ENCODE measurements at places on chromosomes 3 and 15.

- no peak for DNase-seq
Observed at GRCh38 chr3:101204246-101204645, 116.1 kb downstream of the IMPG2 start.

DNA sequence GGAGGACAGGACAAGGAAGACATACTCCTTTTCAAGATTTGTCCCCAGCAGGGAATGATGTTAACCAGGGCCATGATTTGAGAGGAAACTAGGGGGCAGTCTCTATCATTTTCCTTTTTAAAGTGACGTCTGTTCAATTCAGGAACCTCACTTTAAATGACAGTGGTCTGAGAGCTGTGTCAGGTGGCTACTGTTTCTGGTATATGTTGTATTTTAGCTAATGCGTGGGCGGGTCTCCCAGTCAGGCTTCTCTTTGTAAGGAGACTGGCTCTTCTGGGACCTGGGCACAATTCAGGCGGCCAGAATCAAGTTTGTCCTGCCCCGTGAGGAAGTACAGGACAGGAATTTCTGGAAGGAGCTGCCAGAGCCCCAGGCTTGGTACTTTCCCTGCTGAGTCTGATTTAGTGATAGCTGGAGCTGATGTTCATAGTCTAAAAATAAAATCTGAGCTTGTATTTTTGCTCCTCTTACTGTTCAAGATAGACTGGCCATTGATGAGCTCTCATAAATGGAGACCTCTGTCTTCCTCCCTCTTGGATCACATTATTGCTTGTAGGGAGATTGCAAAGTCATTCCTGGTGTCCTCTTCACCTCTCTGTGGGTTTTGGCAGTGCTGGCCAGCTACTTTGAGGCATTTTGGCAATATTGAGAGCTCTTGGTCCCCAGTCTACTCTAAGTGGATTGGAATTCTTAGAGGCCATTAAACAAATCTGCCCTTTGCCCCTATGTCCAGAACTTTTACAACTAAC, 25.6 kb downstream of the SQOR start:
- DNase-seq: no peak

DNA sequence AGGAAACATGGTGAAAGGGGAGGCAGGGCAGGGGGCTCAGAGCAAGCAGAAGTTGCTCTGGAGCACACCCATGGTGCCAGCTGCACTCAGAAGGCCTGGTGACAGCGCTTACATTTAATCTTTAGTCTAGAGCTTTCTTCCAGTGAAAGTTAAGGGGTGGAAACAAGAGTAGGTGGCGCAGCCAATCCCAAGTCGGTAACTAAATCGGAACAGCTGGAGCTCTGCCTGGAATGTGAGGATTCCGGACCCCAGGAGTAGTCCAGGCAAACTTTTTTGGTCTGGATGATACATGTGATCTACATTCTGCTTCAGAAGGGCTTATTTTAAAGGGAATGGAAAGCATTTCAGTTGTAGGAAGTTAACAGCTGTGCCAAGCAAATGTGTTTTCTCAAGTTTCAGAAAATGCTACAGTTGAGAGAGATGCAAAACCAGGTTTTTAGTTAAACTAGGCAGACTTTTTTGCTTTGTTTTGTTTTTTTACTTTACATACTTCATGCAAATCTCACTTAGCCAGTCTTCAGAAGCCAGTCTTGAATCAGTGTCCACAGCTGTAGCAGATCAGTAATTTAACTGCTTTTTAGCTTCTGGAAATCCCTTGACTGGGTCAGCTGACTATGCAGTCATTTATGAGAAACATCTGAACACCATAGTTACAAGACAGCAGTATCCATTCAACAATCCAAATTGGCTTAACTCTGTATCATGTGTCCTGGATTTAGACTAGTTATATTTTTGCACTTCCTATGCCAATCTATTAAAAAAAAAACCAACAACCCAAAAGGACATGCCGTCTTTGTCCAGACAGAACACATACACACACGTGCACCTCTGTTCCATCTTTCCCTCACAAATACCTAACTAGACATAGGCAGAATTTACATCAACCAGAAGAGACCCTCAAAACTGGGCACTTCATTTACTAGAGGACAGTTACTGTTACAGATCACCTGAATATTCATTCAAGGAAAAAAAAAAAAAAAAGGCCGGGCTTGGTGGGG, 33.2 kb downstream of the ZNF106 start:
- DNase-seq: no peak

DNA sequence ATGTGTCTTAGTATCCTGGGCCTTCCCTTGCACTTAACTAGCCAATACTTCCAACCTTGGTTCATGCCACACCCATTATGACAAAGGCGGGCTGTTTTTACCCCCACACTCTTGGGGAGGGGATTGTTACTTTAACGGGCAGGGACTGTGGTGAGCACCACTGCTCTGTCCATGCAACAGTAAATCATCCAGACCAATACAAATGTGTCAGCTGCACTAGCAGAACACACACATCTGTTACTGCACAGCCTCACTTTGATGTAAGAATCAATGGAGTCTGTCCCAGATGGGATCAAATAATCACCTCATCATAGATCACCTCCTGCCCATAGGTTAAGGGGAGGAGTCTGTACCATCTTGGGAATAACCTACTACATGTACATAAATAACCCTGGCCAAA, 58.1 kb downstream of the NPAP1 start:
- no peak for DNase-seq

DNA sequence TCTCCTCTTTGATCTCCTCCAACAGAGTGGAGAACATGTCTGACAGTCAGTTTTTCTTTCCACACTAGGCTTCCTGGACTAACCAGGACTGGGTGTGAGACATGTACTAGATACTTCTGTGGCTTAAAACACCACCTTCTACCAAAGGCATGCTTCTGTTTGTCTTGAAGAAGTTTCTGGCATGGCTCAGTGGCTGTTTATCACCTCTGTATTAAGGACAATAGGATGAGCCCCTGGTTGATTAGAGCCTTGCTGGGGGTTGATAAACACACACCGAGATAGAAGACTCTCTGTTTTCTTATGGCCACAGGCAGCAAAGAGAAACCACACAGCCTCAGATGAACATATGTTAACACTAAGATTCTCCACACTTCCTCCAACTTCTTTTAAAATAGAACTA, 40.5 kb downstream of the SV2B start:
- DNase-seq: no peak

DNA sequence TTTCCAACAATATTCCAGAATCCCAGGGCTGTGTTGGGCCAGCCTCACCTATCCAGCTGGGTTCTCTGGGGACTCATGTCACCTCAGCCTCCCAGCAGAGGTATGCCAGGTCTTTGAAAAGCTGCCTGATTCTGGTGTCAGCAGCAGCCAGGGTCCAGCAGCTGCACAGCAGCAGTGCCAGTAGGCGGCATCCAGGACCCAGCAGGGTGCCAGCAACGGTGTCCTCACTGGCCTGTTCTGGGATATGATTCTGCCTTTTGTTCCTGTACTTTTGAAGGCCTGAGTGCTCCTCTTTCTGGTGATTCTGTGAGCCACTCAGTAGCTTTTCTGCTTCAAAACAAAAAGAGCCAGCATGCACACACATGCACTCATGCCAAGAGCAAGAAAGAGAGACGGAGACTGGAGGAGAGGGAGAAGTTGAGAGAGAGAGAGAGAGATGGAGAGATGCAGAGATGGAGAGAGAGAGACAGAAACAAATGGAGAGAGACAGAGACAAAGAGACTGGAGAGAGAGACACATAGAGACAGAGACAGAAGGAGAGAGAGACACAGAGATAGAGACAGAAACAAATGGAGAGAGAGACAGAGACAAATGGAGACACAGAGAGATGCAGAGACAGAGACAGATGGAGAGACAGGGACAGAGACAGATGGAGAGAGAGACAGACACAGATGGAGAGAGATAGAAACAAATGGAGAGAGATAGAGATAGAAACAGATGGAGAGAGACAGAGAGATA, 205.7 kb downstream of the UACA start:
- no peak for DNase-seq

DNA sequence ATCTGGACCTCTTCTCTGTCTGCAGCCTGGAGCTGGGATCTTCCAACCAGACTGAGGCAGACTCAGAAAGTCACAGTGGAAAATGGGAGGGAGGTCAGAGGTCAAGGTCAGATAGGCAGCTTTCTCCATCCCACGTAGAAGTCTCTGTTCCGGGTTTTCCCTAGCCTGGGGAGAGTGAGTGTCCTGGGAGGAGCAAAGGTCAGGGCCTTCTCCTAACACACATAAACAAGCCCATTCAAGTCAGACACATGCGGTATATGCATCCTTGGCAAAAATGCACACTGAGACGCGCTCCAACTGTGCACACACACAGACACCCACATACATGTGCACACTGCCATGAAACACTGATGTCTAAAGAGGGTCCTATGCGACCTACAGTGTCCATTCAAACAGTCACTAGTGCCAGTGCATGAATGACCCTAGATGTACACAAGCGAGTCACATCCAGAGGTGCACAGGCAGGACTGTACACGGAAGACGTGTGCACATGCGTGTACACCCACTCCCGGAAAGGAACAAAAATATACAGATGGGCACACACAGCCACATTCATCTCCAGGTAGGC, 681 bp downstream of the TWF2 start:
- no peak for DNase-seq

DNA sequence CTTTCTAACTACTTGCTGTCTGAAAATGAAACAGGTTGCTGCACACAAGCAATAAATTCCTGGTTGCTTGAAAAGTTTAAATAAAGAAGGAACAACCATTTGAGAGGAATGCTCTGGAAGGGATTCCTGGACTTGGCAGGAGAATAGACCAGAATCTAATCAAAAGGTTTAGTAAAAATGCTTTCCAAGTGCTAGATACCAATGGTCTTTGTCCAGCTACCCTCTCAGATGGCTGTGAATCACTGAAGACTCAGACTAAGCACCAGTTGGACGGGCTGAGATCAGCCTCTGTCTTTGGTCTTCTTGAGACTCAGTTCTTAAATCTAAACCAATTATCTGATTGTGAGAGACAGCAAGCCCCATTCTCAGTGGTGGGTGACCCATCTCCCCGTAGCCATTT, 27.7 kb upstream of the LPP start:
- DNase-seq: no peak

- DNase-seq: no peak
Observed at GRCh38 chr3:168803536-168803935, 707.8 kb upstream of the GOLIM4 start.

DNA sequence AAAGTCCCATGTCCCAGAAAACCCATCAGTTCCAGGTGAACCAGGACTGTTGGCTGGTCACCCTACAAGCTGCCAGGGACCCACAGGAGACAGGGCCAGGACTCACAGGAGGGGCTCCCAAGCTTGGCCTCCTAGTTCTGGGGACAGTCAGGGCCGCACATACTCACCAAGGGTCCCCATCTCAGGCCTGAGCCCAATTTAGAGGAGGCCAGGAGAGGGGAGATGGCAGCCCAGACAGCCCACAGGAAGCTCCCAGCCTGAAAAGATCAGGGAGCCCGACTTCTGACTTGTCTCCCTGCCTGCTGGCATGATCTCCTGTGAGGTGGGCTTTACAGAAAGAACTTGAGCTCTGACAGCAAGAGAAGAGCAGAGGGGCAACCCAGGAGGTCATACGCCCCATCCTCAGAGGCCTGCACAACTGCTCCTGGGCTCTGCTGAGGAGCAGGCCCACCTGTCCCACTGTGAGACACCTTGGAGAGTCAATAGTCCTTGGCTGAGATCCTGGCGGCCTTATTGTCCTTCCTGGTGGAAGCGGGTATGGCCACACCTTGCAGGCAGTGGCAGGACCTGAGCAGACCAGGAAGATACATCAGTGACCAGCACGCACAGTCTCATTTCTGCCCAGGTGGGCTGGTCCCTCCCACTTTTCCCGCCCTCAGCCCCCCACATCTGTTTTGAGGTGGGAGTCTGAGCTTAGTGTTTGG, 2.5 kb upstream of the ISLR start:
- no peak for DNase-seq

DNA sequence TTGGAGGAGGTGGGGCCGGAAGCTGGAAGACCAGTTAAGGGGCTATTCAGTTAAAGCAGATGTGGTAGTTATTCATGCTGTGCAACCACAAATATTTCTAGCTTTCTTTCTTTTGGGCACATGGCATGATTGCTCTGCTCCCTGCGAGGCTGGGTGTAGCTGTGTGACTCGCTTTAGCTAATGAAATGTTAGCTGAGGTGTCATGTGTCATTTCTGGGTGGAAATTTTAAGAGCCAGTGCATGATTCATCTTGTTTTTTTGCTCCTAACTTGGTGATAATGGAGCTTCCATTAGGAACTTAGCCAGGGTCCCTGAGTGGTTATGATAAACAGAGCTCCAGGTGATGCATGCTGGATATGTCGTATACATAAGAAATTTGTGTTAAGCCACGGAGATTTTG, 300.6 kb downstream of the SATB1 start:
- DNase-seq: no peak

- DNase-seq: no peak
Observed at GRCh38 chr3:10780922-10781321, 35.1 kb upstream of the SLC6A11 start.

DNA sequence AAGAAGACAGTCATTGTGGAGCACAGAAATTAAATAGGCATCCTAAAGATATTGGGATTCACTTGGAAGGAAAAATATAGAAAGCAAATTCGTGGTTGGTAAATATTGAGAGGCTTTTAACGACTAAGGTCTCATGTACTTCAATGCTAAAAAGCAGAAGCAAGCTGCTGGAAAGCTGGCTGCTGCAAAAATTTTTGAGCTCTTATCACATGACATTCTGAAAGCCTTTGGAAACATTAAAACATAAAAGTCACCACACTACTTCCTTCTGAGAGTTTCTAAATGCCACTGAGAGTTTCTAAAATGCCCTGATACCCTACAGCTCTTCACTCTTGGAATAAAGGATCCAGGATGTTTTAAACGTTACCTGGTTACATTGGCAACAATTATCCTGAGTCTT, 39.0 kb upstream of the CBLB start:
- no peak for DNase-seq

- no peak for DNase-seq
Observed at GRCh38 chr3:39933986-39934693, 124.7 kb downstream of the MYRIP start.

DNA sequence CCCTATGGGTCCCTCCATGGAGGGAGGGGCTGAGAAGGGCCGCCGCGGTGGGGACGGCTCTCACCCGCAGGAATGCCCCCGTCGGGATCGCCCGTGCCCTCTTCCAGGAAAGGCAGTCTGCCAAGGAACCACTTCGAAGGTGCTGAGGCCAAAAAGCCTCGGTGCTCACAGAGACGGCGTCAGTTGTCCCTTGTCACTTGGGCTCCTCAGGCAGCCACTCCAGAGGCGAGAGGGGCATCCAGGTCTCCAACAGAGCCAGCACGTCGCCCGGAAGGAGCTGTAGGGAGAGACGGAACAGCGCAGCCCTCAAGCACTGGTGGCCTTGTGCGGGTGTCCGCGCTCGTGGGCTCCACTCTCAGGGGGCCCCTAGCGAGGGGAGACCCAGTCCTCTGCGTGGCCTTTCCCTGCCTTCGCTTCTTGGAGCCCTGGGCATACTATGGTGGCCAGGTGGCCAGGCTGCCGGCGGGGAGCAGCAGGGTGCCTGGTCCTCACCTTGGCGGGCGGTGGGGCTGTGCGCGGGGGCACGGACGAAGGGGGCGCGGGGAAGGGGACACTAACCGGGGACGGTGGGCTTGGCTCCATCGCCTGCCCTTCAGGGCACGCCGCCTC, 994 bp downstream of the MESP1 start:
- no peak for DNase-seq

All from stimulated activated CD4-positive, alpha-beta T cell treated with anti-CD3 and anti-CD28 coated beads, Interleukin-4, amount 100 ng/mL, for 48 hours (primary cell).